Activated CD8-positive, alpha-beta memory T cell treated with anti-CD3 and anti-CD28 coated beads for 48 hours (primary cell): ENCODE measurements at places on chromosomes 6 and 20.
A peak's percentile ranks its signal among the peaks of the same experiment; 100 is the strongest.

- DNase-seq, result no peak
Observed at GRCh38 chr20:4835244-4836177, 113.8 kb downstream of the PRND start.

- no peak for DNase-seq
Observed at GRCh38 chr20:19817017-19817416, 59.0 kb downstream of the RIN2 start.

DNA sequence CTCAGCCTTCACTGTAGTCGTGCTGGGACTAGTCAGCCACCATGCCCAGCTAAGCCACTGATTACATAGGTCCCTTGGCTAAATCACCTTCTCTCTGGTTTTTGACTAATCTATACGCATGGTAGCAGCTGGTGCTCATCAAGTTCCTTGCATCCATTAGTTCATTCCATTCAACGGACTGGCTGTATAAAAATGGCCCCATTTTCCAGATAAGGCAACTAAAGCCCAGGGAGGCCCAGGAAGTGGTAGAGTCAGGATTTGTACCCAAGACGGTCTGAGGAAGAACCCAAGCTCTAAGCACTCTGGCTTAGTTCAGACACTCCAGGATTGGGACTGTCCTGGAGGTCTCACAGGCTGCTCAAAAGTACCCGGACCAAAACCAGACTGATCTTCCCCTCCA, 4.9 kb downstream of the E2F1 start:
- DNase-seq, result no peak

DNA sequence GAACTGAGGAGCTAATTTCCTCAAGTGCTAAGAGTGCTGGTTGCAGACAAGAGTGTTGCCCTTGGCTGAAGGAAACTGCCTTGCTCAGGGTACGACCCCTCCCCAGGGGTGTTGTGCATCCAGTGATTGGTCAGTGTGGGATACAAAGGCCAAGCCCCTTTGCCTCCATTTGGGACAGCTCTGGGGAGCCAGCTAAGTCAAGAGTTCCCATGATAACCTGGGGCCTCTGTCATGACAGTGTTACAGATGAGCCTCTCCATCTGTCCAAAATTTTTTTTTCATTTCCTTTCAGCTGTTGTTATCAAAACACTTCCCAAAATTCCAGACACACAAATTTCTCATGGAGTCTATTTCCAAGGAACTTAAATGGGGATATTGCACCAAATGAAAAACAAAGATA, 93.3 kb downstream of the HS3ST5 start:
- no peak for DNase-seq

DNA sequence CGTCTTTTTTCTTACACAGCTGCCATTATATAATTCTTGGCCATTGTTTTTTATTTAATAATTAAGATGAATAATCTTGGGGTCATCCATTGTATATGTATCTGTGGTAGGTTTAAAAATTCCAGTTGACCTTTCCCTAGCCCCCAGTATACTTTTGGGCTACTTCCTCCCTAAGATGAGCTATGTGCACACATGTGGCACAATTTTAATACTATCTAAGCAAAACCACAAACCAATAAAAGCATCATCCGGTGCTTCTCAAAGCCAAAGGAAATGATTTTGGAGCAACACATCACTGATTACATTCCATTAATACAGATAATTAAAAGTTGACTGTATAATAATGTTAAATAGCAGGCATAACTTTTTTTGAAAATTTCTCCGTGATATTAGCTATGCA, 161.2 kb downstream of the ATXN1 start:
- DNase-seq, result no peak

- no peak for DNase-seq
Observed at GRCh38 chr6:72669324-72669723, 47.5 kb downstream of the KCNQ5 start.

DNA sequence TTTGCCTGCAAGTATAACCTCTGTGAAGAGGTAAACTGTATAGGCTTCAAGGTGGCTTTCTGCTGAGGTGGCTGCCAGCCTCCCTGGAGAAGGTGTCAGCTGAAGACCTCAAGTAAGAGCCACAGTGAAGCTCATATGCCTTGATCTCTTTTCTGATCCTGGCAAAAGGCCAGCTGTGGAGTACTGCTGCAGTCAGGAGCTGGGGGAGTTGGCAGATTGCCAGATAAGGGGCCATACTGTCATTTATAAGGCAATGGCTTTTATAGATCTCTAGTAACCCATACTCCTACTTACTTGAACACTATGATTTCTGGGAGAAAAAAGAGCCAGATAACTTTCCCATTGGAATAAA, 8.8 kb upstream of the CEP85L start:
- DNase-seq, result peak; percentile 18

- no peak for DNase-seq
Observed at GRCh38 chr6:39882531-39882899, 51.7 kb downstream of the MOCS1 start.

DNA sequence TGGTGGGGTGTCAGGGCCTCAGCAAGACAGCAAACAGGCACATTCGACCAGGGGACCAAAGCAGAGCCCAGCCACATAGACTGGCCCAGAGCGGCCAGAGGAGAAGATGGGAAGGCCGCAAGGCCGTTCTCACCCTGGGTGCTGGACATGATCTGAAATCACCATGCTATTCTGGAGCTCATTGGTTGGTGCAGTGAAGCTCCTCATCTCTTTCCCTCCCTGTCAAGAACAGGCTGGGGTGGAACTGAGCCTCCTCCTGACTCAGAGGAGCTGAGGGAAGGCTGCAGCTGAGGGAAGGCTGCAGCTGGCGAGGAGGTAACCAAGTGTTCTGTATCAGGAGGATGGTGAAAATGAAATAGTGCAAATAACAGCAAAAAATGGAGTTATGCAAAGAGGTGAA, 80.0 kb downstream of the AKAP7 start:
- DNase-seq, result no peak

DNA sequence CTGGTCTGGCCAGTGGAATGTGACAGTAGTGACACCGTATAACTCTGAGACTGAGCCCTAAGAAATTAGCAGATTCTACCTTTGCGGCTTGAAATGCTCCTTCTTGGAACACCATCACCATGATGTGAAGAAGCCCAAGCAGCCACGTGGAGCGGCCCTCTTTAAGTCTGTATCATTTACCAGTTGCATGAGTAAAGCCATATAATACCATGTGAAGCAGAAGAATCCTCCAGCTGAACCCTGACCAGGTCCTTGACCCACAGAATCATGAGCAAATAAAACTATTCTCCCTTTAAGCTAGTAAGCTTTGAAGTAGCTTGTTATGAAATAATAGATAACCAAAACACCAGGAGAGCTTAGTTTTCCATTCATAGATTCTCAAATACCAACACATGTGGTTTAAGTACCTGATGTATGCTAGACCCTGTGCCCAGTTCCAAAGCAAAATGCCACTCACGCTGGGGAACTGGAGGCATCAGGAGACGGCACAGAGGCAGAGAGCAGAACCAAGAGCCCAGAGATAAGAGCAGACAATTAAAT, 56.8 kb upstream of the SLC32A1 start:
- DNase-seq, result no peak

GRCh38 chr6:30720738-30721197, 616 bp downstream of the TUBB start:
- no peak for DNase-seq
